ENCODE measurements at places on chromosomes 7 and 10.

DNA sequence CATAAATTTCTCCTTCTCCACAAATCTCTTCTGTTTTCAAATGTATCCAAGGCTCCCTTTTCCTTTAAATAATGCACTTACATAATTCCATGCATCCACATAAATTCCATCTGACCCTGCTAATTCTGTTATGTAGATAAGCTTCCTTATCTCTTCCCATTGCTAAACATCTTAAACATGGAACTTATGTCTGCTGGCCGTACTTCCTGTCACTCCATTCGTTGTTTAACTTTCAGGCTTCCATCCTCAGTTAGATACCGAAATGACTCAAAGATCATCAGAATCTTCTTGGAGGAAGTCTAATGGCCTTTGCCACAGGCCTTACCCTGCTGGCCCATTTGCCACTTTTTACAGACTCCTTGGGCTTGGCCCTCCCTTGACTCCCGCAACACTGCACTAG is 330.9 kb downstream of the GFRA1 start:
- DNase-seq = no peak

GRCh38 chr7:150860978-150861295 is 8.6 kb downstream of the AOC1 start:
- no peak for DNase-seq

DNA sequence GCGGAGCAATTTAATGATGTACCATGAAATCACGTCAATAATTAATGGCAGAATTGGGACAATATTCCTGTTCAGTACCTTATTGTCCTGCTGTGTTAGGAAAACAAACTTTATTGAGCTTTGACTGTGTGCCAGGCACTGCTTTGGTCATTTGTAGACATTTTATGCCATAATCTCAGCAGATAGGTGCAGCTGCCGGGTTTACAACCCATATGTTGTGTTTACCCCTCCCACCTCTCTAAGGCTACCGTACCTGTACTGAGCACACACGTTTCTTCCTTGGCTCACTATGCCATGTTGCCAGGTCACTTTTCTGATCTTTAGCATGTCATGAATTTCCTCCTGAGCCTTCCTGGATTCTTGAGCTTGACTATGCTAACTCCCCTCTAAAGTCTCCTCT is 422.2 kb downstream of the PHTF2 start:
- no peak for DNase-seq

DNA sequence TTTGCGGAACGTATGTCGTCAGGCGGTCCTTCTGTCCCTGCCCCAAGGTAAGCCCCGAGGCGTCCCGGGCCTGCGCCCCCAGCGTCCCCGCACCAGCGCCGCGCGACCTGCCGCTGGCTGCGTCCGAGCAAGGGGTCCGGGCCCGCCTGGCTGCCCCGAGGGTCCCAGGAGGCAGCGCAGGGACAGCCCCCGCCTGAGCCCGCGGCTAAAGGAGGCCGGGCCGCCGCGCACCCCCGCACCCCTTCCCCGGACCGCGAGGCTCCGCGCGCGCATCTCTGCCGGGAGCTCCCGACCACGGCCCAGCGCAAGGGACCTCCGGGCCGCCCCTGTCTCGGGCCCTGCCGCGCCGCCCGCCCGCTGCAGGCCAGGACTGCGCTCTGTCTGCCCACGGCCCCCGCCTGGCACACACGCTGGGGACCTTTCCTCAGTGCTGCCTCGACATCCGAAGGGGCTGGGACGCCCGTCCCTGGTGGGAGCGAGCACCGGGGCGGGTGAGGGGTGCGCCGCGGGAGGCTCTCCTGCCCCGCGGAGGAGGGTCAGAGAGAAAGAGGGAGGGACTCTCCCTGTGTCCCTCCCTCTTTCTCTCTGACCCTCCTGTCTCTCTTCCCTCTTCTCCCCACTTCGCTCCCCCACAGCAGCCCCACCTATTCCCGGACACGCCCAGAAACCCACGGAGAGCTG is 25.0 kb downstream of the SHH start:
- DNase-seq = no peak

DNA sequence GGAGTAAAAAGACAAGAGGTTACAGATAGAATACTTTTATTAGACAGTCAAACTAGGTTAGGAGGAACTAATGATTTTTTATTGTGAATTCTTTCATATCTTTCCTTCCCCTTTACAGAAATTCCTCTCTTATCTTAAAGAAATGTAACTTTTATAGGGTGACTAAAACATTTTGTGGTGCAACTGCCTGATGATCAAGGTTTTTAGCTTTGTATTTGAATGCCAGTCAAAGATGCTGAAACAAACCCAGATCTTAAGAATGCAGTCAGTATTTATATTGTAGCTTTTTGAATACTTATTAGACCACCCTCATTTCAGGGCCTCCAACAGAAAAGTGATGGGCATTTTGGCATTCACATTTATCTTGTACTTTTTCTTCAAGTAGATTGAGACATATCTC is 27.4 kb downstream of the TAX1BP1 start:
- DNase-seq = no peak

DNA sequence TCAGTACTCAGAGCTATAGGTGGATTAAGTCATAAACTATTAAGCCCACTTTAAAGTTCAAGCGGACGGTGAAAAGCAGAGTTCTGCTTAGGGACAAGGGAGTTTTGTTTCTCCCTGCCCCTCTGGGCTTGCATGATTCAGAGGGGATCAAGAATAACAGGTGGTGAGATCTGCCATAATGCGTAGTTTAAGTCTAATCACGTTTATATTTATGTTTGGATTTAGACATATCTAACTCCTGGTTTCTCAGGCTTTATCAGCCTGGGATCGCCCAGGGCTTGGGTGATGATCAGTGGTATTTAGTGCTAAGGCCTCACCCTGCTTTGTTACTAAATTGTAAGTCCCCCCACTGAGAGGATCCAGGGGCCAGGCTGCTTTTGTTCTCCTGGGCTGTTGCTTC is 335.4 kb upstream of the NRP1 start:
- no peak for DNase-seq

DNA sequence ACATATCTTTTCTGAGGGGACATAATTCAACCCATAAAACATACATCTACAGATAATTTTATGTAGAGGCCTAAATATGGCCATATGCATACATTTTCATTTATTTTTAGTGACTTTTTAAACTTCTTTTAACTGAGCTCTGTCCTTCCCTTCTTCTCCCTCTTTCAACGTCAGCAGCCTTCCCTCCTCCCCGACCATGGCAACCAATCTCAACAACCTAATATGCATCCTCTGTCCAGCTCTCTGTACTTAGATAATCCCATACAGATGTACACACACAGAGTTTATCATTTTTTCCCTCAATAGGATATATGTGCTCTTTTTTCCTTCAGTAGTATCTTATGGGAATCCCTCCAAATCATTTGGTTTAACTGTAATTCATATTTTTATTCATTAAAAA is 94.3 kb downstream of the CCDC71L start:
- DNase-seq = no peak

DNA sequence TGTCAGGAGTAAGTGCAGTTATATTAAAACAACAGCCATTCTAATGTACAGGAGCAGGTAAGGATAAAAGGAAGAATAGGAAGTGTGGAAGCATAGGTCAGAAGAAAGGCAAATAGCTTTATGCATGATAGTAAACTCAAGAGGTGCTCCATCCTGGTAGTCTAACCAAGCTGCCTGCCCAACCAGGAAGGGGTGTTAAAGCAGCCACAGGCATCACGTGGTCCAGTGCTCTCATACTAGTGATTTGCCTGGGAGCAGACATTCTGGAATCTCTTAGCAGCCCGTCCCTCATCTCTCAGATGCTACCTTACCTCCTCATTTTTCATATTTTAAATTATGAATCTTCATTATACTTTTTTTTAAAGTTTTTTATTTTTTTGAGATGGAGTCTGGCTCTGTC is 18.5 kb downstream of the ABRAXAS2 start:
- no peak for DNase-seq

- peak; percentile 69 for DNase-seq
Observed at GRCh38 chr10:21526188-21526859, 842 bp upstream of the SKIDA1 start.

GRCh38 chr10:94104316-94105000 is 110.7 kb downstream of the PLCE1 start:
- DNase-seq = no peak

- DNase-seq = no peak
Observed at GRCh38 chr7:91320366-91321078, 56.3 kb downstream of the FZD1 start.

DNA sequence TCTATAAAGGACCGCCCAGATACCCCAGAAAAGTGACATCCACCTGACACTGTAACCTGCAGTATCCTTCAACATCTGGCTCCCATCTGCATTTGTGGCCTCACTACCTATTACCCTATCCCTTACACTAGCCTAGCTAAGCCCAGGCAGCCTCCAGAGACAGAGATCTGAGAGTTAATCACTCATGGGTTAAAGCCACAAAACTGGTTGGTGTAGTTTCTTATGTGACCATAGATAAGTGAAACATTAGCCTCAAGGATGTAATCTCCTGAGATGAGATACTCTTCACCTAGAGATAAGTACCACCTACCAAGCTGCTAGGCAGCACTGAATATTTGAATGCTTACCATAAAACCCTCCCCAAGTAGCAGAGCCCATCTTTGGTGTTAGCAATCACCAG is 35.4 kb downstream of the CTTNBP2 start:
- no peak for DNase-seq

DNA sequence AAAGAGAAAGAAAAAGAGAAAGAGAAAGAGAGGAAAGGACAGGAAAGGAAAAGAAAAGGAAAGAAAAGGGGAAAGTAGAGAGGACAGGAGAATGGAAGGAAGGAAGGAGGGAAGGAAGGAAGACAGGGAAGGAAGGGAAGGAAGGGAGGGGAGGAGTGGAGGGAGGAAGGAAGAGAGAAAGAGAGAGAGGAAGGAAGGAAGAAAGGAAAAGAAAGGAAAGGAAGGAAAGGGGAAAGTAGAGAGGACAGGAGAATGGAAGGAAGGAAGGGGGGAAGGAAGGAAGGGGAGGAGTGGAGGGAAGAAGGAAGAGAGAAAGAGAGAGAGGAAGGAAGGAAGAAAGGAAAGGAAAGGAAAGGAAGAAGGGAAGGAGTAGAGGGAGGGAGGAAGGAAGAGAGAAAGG is 96.4 kb upstream of the APBB1IP start:
- DNase-seq = no peak

All from CD4-positive, alpha-beta T cell treated with Interleukin-10 for 1 hour (primary cell).